ENCODE measurements at places on chromosomes 5 and 9. TPM values are rescaled to one million over a fixed set of nuclear protein-coding genes. Genes with fewer than 3 reads are reported as not detected.

The EIF4E1B gene
- not detected for total RNA-seq

The IFNA21 gene
- not detected for total RNA-seq

The TERT gene
- total RNA-seq = not detected

DNA sequence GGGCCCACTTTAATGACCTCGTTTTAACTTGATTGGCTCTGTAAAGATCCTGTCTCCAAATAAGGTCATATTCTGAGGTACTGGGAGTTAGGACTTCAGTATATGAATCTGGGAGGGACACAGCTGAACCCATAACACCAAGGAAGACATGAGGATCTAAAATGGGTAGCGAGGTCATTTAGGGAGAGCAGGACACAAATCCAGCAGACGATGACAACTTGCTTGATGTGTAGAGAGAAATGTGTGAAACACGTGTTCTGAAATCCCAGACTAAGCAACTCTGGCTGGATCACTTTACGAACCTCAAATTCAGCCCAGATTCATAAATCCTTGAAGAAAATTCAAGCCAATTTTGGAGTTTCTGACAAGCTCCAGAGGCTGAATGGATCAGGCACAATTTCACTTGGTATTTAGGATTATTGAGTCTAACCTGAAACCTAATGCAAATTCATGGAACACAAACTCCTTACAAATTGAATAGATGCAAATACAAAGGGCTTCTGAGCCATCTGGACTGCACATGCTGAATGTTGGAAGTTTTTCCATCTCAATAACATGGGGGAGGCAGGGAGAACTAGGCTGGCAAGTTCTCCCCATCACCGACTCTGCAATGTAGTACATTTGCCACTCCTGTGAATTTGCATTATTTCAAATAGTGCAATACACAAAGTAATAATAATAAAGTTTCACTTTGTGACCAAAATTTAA lies 74.0 kb upstream of the SLC30A5 start:
- H3K36me3 ChIP-seq = no peaks in the 10 kb centered on the region
- no peak for DNase-seq
- H3K27ac ChIP-seq = no peak overlapping the region
- no peak overlapping the region for H3K4me3 ChIP-seq
- no peaks in the 10 kb centered on the region for H3K4me1 ChIP-seq
- H3K27me3 ChIP-seq = no peaks in the 10 kb centered on the region

- DNase-seq = no peak
- no peaks in the 10 kb centered on the region for H3K4me1 ChIP-seq
- H3K27me3 ChIP-seq = peaks cover 38% of the 10 kb centered on the region
- no peak overlapping the region for H3K27ac ChIP-seq
- H3K36me3 ChIP-seq = no peaks in the 10 kb centered on the region
Measured at GRCh38 chr9:35978792-35979191, 20.8 kb upstream of the OR2S2 start.

DNA sequence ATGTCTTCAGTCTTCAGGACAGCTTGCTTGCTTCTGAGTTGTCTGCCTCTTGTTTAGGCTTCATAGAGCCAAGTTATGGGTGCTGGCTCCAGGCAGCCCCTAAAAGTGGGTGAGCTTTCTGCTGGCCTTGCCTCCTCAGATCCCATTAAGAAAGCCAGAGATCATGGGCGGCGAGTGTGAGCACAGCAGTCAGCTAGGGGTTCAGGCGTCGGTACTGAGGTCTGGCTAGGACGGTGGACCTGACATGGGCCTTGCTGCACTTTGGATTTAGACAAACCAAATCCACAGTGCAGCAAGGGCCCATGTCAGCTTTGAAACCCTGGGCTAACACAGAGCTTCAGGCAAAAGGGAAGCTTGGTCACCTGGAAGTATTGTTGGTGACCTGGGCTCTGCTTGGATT lies 17.6 kb downstream of the PSAT1 start:
- H3K4me3 ChIP-seq = no peak overlapping the region
- no peak overlapping the region for H3K27ac ChIP-seq
- peaks cover 63% of the 10 kb centered on the region for H3K36me3 ChIP-seq
- H3K27me3 ChIP-seq = no peaks in the 10 kb centered on the region

GRCh38 chr5:176697934-176698538 lies 50.8 kb downstream of the TSPAN17 start:
- no peak overlapping the region for H3K4me3 ChIP-seq
- H3K4me1 ChIP-seq = no peaks in the 10 kb centered on the region
- no peak overlapping the region for H3K27ac ChIP-seq
- DNase-seq = no peak

GRCh38 chr9:79020276-79020675 lies 551.5 kb upstream of the TLE4 start:
- no peaks in the 10 kb centered on the region for H3K4me1 ChIP-seq
- H3K27ac ChIP-seq = no peak overlapping the region
- no peaks in the 10 kb centered on the region for H3K36me3 ChIP-seq
- DNase-seq = no peak
- no peak overlapping the region for H3K4me3 ChIP-seq
